ENCODE measurements at places on chromosomes 7 and 10. TPM values are rescaled to one million over a fixed set of nuclear protein-coding genes. Genes with fewer than 3 reads are reported as not detected.

GRCh38 chr10:69061305-69062161 is 26.4 kb upstream of the SRGN start:
- H3K36me3 ChIP-seq: no peaks in the 10 kb centered on the region
- no peak for DNase-seq
- H3K27ac ChIP-seq: no peak overlapping the region
- H3K4me3 ChIP-seq: no peak overlapping the region
- H3K4me1 ChIP-seq: no peaks in the 10 kb centered on the region
- H3K27me3 ChIP-seq: no peaks in the 10 kb centered on the region

- no peaks in the 10 kb centered on the region for H3K27me3 ChIP-seq
- H3K4me1 ChIP-seq: peaks cover 5% of the 10 kb centered on the region
- DNase-seq: no peak
- H3K27ac ChIP-seq: no peak overlapping the region
Observed at GRCh38 chr7:116227678-116228239, 17.4 kb downstream of the TES start.

DNA sequence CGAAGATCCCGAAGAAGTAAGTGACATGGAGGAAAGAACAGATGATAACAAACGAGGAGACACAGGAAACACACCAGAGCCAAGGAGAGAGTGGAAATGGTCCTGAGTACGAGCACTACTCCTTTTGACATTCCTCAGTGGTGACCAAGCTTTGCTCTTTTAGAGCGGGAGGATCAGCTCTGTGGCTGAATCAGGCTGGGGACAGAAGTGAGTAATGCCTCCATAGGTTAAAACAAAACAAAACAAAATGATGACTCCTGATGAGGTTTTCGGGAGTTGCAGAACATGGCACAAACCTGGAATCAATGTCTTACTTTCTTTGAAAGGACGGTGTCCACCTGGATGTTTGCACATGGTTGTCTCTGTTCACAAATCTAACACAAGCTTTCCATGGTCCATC is 30.3 kb upstream of the TCF7L2 start:
- peaks cover 20% of the 10 kb centered on the region for H3K27me3 ChIP-seq
- H3K4me1 ChIP-seq: peaks cover 2% of the 10 kb centered on the region
- no peaks in the 10 kb centered on the region for H3K36me3 ChIP-seq
- no peak overlapping the region for H3K4me3 ChIP-seq
- no peak for DNase-seq

- H3K36me3 ChIP-seq: peaks cover 22% of the 10 kb centered on the region
- peaks cover 13% of the 10 kb centered on the region for H3K4me1 ChIP-seq
- H3K27me3 ChIP-seq: no peaks in the 10 kb centered on the region
Observed at GRCh38 chr7:43649755-43650274, 66.9 kb downstream of the STK17A start.

DNA sequence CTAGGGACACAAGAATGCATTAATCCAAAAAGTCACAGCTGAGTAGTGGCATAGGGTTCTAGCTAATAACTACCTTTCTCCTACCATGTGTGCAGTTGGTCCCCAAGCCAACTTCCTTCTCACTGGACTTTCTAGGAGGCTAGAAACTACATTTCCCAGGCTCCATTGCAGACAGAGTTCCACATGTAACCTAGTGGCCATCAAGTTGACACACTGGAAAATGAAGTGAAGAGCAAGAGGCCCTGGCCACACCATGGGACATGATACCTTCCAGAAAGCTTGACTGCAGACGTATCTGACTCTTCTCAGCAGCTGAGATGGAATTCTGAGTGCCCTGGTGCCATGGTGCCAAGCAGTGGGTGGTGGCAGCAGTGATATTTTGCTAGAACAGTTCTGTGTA is 49.8 kb upstream of the TMEM273 start:
- no peak for DNase-seq
- no peak overlapping the region for H3K4me3 ChIP-seq
- no peaks in the 10 kb centered on the region for H3K36me3 ChIP-seq

- peaks cover 3% of the 10 kb centered on the region for H3K4me1 ChIP-seq
- no peaks in the 10 kb centered on the region for H3K27me3 ChIP-seq
- no peak overlapping the region for H3K4me3 ChIP-seq
- H3K36me3 ChIP-seq: no peaks in the 10 kb centered on the region
- H3K27ac ChIP-seq: no peak overlapping the region
Observed at GRCh38 chr10:86556532-86556931, 34.9 kb upstream of the WAPL start.

DNA sequence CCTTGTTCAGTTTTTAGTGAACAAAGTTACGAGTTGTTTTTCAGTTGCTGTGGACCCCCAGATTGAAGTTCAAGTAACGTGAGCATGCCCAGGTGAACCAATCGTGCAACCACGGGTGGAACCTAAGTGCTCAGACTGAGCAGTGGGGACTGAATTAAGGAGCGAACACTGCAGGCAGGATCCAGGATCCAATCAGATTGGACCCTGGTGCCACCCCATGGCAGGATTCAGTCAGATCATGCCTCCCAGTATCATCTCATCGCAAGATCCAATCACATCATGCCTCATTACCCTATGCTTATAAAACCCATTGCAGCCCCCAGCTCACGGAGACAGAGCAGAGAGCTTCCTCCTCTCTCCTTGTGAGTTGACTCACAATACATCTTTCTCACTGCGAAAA is 80.9 kb downstream of the PFKFB3 start:
- 0 out of 2 replicates have a peak, but pooled peaks cover 4% of the 10 kb centered on the region for H3K4me1 ChIP-seq
- no peak overlapping the region for H3K27ac ChIP-seq
- H3K27me3 ChIP-seq: no peaks in the 10 kb centered on the region
- H3K36me3 ChIP-seq: no peaks in the 10 kb centered on the region

- no peaks in the 10 kb centered on the region for H3K27me3 ChIP-seq
- H3K4me1 ChIP-seq: no peaks in the 10 kb centered on the region
- H3K36me3 ChIP-seq: no peaks in the 10 kb centered on the region
- DNase-seq: no peak
- H3K4me3 ChIP-seq: no peak overlapping the region
Observed at GRCh38 chr10:96768136-96768535, 47.8 kb upstream of the PIK3AP1 start.

DNA sequence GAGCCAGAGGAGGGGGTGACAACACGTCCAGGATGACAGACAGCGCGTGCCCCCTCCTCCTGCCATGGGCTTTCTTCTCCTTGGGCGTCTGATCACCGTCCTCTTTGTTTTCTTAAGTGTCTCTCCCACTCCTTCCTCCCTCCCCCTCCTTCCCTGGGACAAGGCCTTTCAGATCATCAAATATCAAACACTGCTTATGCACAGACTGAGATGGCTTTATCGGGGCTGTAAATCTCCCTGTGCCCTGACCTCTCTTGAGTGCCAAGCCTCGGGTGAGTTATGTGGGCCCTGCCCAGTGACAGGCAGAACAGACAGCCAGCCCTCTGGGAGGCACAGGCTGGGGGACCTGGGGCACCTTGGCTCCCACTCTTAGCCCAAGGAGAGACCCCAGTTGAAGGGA is 116.4 kb downstream of the C10orf105 start:
- H3K27me3 ChIP-seq: no peaks in the 10 kb centered on the region
- H3K27ac ChIP-seq: no peak overlapping the region
- H3K36me3 ChIP-seq: no peaks in the 10 kb centered on the region
- H3K4me1 ChIP-seq: peaks cover 5% of the 10 kb centered on the region

- H3K36me3 ChIP-seq: no peaks in the 10 kb centered on the region
- H3K27me3 ChIP-seq: no peaks in the 10 kb centered on the region
- peaks cover 13% of the 10 kb centered on the region for H3K4me1 ChIP-seq
- H3K4me3 ChIP-seq: no peak overlapping the region
- no peak overlapping the region for H3K27ac ChIP-seq
Observed at GRCh38 chr7:98630149-98630548, 13.1 kb downstream of the NPTX2 start.

- H3K4me1 ChIP-seq: peaks cover 8% of the 10 kb centered on the region
- H3K27me3 ChIP-seq: no peaks in the 10 kb centered on the region
- no peak overlapping the region for H3K4me3 ChIP-seq
- no peak overlapping the region for H3K27ac ChIP-seq
Observed at GRCh38 chr7:18320971-18321567, 174.5 kb upstream of the HDAC9 start.

GRCh38 chr7:44604941-44605340 is 1.5 kb upstream of the OGDH start:
- H3K4me1 ChIP-seq: no peaks in the 10 kb centered on the region
- DNase-seq: no peak
- no peak overlapping the region for H3K27ac ChIP-seq
- H3K36me3 ChIP-seq: no peaks in the 10 kb centered on the region

DNA sequence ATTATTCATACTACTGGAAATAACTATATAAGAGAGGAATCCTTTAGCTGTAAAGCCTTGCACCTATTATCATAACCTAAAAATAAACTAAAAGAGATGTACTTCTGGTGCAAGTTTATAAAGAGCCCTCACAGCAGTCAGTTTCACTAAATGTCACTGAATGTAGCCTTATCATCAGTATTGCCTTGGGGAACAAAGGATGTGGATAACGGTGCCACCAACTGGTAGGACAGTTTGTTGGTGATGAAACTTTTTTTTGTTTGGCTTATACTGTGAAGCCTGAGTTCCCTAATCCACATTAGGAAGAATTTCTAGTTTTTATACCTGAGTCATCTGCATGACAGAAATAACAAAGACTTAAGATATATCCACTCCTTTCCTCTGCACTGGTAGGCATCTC is 117.9 kb upstream of the COL1A2 start:
- DNase-seq: no peak
- H3K36me3 ChIP-seq: no peaks in the 10 kb centered on the region
- no peaks in the 10 kb centered on the region for H3K27me3 ChIP-seq

GRCh38 chr10:125639846-125640245 is 43.1 kb downstream of the TEX36 start:
- no peak overlapping the region for H3K27ac ChIP-seq
- H3K27me3 ChIP-seq: no peaks in the 10 kb centered on the region
- H3K36me3 ChIP-seq: no peaks in the 10 kb centered on the region
- DNase-seq: no peak
- peaks cover 2% of the 10 kb centered on the region for H3K4me1 ChIP-seq
- H3K4me3 ChIP-seq: no peak overlapping the region

DNA sequence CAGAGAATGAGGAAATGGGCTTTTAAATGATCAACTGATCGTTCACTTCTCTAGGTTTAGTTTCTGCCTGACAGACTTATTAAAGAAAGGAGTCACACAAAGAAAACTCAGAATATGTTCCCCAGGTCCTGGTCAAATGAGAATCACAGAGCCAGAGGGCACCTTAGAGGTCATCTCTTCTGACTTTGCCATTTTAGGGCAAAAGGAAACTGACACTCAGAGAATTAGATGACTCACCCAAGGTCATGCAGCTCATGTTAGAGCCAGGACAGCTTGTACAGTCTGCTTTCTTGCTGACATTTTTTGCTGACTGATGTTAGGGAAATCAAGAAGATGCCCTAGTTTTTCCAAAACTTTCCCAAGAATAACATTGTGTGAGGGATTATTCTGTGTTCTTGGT is 312.7 kb upstream of the SP8 start:
- DNase-seq: no peak
- H3K27me3 ChIP-seq: no peaks in the 10 kb centered on the region
- H3K36me3 ChIP-seq: no peaks in the 10 kb centered on the region
- no peak overlapping the region for H3K27ac ChIP-seq
- H3K4me1 ChIP-seq: no peaks in the 10 kb centered on the region

GRCh38 chr10:104510644-104511043 is 130.4 kb upstream of the SORCS3 start:
- no peaks in the 10 kb centered on the region for H3K36me3 ChIP-seq
- peaks cover 3% of the 10 kb centered on the region for H3K4me1 ChIP-seq
- no peak for DNase-seq

DNA sequence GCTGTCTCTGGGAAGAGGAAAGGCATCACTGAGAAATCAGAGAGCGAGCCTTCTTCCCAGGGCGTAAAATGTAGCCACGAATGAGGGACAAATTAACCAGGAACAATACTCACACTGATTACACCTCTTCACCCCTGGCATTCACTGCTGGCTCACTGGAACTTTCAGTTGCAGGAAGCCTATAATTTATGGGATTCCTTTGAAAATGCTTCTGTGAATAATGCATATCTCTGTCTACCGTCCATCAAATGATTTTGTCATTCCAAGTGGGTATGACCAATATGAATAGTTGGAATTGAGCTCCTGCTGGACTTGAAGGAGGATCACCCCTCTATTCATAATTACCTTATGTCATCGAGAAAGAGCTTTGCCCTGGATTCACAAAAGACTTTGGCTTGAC is 360.3 kb upstream of the FZD8 start:
- H3K27me3 ChIP-seq: no peaks in the 10 kb centered on the region
- no peak overlapping the region for H3K4me3 ChIP-seq
- H3K36me3 ChIP-seq: no peaks in the 10 kb centered on the region
- no peak for DNase-seq

DNA sequence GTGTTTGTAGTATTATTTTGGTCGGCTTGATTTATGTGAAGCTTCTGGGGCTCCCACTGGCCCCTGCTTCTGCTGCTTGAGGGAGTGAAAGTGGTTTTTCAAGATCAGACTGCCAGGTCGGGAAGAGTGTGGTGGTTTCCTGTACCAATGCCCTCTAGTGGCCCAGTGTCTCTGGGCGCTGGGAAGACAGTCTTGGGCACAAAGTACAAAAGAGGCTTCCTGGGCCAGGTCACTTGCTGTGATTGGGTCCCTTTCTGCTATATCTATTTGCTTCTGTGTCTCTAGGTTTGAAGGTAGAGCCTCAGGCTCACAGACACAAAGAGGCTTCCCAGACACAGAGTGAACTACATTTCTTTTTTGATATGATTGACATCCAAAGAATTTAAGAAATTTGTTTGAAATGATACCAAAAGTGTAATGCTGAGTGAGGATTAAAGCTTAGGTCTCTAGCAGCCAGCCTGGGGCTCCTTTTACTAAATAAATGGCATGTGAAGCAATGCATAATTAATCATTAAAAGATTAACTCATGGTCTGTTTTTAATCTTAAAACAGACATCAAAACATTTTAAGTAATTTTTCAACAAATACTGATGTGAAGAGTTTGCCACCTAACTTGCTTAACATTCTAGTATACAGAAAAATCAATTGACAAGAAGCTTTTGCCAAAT is 36.3 kb downstream of the ABCB1 start:
- H3K27ac ChIP-seq: no peak overlapping the region
- H3K4me3 ChIP-seq: no peak overlapping the region
- peak; percentile 15 for DNase-seq
- no peaks in the 10 kb centered on the region for H3K27me3 ChIP-seq

Gene NAT16
- total RNA-seq: 0.84 TPM

Gene CTAGE4
- 9.8 TPM for total RNA-seq

Gene PRLHR
- total RNA-seq: not detected

All from H1 (cell line).